ENCODE measurements at places on chromosomes 11 and 22.

- DNase-seq, result no peak
Observed at GRCh38 chr22:50583294-50583861, 729 bp upstream of the CHKB start.

- DNase-seq, result no peak
Observed at GRCh38 chr11:111366560-111367410, 12.3 kb downstream of the POU2AF1 start.

- peak; percentile 79 for DNase-seq
Observed at GRCh38 chr22:24805790-24806662, at the start of gene SGSM1. Gene SGSM1 (plus strand): TSS chr22:24806211. CDS start chr22:24806326, 115 bp downstream.

- no peak for DNase-seq
Observed at GRCh38 chr22:20646415-20646814, 127.5 kb upstream of the SERPIND1 start.

GRCh38 chr22:23115825-23116494 lies 25.8 kb downstream of the RSPH14 start:
- DNase-seq, result no peak

DNA sequence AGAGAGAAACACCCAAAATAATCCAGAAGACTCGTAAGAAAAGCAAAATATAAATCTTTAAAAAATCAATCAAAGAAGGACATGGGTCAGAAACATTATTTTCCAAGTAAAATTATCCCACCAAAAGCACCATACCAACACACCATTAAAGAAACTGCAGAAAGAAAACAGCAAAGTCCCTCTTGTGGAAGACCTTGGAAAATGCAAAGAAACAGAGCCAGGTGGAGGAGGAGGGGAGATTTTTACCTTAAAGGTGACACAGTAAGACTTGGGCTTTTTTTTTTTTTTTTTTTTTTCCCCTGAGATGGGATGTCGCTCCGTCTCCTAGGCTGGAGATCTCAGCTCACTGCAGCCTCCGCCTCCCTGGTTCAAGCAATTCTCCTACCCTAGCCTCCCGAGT lies 123.8 kb downstream of the LARGE1 start:
- DNase-seq, result no peak

GRCh38 chr22:43173566-43173965 lies 13.4 kb downstream of the TTLL12 start:
- no peak for DNase-seq

DNA sequence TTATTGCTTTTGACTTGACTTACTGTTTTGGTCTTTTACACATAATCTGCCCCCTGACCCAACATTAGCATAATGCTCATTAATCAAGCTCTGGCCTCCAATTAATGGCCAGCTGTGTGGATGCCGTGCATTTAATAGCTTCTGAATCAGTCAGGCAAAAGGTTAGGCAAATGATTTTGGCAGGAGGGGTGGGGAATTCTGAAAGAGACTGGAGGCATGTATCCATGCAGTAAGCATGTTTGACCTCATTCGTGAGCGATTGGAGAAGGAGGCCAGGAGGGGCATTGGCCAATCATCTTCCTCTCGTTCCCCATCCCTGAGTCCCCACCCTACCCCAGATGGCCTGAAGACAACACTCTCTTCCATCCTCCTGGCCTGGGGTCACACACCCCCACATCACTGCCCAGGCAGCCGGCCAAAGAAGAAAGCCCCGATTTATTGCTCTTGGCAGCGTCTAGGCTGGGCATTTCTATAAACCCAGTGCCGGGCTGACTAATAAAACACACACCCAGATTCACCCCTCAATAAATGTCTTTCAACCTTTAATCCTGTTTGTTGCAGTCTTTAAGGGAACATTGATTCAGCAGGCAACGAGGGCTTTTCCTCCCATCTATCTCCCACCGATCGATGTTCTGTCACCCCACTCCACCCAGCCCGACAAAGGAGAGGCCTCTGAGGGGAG lies 150.0 kb downstream of the OPCML start:
- DNase-seq, result no peak

All from activated T-cell treated with anti-CD3 and anti-CD28 coated beads, Interleukin-2, amount 50 U/mL, for 1 hour (primary cell).